ENCODE measurements at places on chromosomes 5 and 9. TPM values are rescaled to one million over a fixed set of nuclear protein-coding genes. Genes with fewer than 3 reads are reported as not detected.

The SLC34A3 gene
- total RNA-seq: 0.14 TPM

The SCGB3A2 gene
- not detected for total RNA-seq

The DMRT3 gene
- total RNA-seq: not detected

GRCh38 chr9:94599102-94599501, 5.5 kb upstream of the FBP2 start:
- DNase-seq: no peak
- H3K27ac ChIP-seq: no peak overlapping the region
- H3K36me3 ChIP-seq: no peaks in the 10 kb centered on the region
- no peak overlapping the region for H3K4me3 ChIP-seq
- peaks cover 12% of the 10 kb centered on the region for H3K27me3 ChIP-seq

- no peaks in the 10 kb centered on the region for H3K27me3 ChIP-seq
- peaks cover 48% of the 10 kb centered on the region for H3K4me1 ChIP-seq
- DNase-seq: no peak
- H3K36me3 ChIP-seq: peaks cover 20% of the 10 kb centered on the region
These were observed 21.5 kb downstream of the EXOC3 start for GRCh38 chr5:464446-464842.

GRCh38 chr9:106982636-106983035, 119.7 kb downstream of the ZNF462 start:
- H3K4me1 ChIP-seq: peaks cover 9% of the 10 kb centered on the region
- H3K4me3 ChIP-seq: no peak overlapping the region
- no peak for DNase-seq
- no peaks in the 10 kb centered on the region for H3K36me3 ChIP-seq
- H3K27me3 ChIP-seq: peaks cover 6% of the 10 kb centered on the region
- H3K27ac ChIP-seq: no peak overlapping the region

DNA sequence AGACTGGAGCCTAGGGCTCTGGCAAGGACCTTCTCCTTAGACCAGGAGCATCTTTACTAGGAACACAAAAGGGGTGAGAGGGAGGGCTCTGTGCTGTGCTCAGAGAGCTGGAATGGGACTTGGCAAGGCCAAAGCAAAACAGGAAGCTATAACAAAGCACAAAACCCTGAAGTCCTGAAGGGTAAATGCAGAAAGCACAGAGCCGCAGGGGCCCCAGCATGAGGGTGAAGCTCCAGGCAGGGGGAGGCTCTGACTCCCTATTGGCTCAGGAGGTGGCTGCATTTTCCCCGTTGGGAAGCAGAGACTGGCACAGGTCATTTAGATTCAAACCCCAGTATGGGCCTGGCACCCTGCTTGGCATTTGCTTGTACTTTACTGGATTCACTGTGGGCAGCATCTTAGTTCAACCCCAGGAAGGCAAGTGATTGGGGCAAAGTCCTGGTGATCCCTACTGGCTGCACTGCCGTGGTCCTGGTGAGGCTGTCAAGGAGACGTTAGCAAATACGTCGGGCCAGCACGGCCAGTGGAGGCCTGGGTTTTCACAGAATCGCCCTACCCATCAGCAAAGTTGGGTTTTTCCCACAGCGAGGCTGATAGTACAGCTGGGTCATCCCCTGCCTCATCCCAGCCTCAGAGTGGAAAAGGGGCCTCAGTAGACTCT, 46.3 kb downstream of the GGTA1 start:
- no peak overlapping the region for H3K27ac ChIP-seq
- H3K4me1 ChIP-seq: peaks cover 15% of the 10 kb centered on the region
- no peak overlapping the region for H3K4me3 ChIP-seq

GRCh38 chr5:151476016-151476415, 28.6 kb downstream of the SLC36A1 start:
- no peak overlapping the region for H3K4me3 ChIP-seq
- no peaks in the 10 kb centered on the region for H3K4me1 ChIP-seq
- H3K27ac ChIP-seq: no peak overlapping the region
- no peaks in the 10 kb centered on the region for H3K27me3 ChIP-seq
- no peak for DNase-seq

- no peak for DNase-seq
- H3K4me1 ChIP-seq: peaks cover 12% of the 10 kb centered on the region
- H3K36me3 ChIP-seq: no peaks in the 10 kb centered on the region
- no peaks in the 10 kb centered on the region for H3K27me3 ChIP-seq
These were observed 125.2 kb downstream of the WDR41 start for GRCh38 chr5:77366717-77367500.

- no peak overlapping the region for H3K27ac ChIP-seq
- no peak overlapping the region for H3K4me3 ChIP-seq
- H3K4me1 ChIP-seq: no peaks in the 10 kb centered on the region
- H3K27me3 ChIP-seq: peaks cover 20% of the 10 kb centered on the region
- DNase-seq: no peak
These were observed 44.2 kb upstream of the COL15A1 start for GRCh38 chr9:98899408-98900056.

GRCh38 chr9:974996-975739, 1.3 kb upstream of the DMRT3 start:
- peak overlapping the region; percentile 68 for H3K4me3 ChIP-seq
- no peak for DNase-seq
- H3K27me3 ChIP-seq: peaks cover 68% of the 10 kb centered on the region
- no peak overlapping the region for H3K27ac ChIP-seq
- H3K36me3 ChIP-seq: no peaks in the 10 kb centered on the region
- peaks cover 25% of the 10 kb centered on the region for H3K4me1 ChIP-seq

DNA sequence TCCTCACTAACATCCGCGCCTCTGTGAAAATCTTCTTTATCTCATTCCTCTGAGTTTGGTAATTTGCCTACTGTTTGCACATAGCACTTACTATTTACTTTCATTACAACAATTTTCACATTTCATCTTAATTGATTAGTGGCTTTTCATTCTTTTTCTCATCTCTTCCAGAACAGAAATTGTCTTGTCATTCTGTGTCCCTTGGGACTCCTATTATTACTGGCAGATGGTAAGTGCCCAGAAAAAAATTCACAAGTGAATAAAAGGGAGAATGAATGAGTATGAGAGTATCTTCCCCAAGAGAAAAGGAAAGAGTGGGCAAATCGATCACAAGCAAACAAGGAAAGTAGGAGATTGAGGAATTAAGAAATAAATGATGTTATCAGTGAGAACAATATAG, 876.1 kb downstream of the TLE4 start:
- no peak overlapping the region for H3K27ac ChIP-seq
- no peaks in the 10 kb centered on the region for H3K36me3 ChIP-seq
- H3K27me3 ChIP-seq: no peaks in the 10 kb centered on the region
- no peak for DNase-seq
- no peak overlapping the region for H3K4me3 ChIP-seq
- no peaks in the 10 kb centered on the region for H3K4me1 ChIP-seq

- no peak overlapping the region for H3K27ac ChIP-seq
- no peak for DNase-seq
- no peaks in the 10 kb centered on the region for H3K4me1 ChIP-seq
- no peaks in the 10 kb centered on the region for H3K27me3 ChIP-seq
These were observed 148.3 kb upstream of the CD180 start for GRCh38 chr5:67344870-67345269.

- no peak for DNase-seq
- H3K36me3 ChIP-seq: peaks cover 3% of the 10 kb centered on the region
These were observed 23.2 kb downstream of the STK10 start for GRCh38 chr5:172164769-172165212.

Measured in activated T-cell treated with anti-CD3 and anti-CD28 coated beads, Interleukin-2, amount 50 U/mL, for 72 hours (primary cell).